ENCODE measurements at places on chromosomes 2 and 18.
A peak's percentile ranks its signal among the peaks of the same experiment; 100 is the strongest.

GRCh38 chr2:239791526-239792404, 233.4 kb downstream of the NDUFA10 start:
- DNase-seq: no peak

- no peak for DNase-seq
Observed at GRCh38 chr2:28199995-28200679, 192.5 kb upstream of the FOSL2 start.

DNA sequence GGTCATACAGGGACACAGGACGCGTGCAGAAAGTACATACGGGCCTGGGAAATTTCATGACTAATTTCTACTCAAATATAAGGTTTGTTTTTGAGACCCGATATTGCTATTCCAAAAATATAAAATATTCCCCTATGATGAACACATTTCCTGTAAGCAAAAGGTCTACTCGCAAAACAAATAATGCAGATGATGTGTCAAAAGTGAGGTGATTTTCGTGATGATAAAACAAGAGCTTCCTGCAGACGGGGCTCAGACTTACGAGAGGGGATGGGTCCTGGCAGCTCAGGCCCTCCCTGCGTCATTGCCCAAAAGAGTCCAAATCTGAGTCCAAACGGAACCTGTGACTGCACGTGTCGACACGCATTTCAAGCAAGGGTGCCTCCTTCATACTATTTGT, 62.7 kb downstream of the MBP start:
- DNase-seq: no peak

DNA sequence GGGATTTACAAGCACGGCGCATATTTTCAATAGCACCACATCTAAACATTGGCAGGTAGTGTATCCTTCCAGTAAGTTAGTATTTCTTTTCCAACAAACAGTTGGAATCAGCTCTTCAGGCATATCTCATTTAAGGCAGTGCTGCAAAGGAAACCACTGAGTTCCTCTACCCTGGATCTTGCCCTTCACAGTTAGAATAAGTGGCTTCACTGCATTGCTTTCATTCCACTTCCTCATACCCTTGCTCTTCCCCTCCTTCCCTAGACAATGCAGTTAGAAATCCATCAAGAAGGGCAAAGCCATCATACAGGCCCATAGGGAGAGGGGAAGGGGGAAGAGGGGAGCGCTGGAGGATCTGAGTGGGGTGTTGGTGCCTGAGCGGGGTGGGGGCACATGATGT, 173.7 kb downstream of the FBXO15 start:
- DNase-seq: no peak

GRCh38 chr2:211103989-211104388, 547.6 kb downstream of the CPS1 start:
- no peak for DNase-seq

GRCh38 chr2:164937864-164938401, 17.4 kb downstream of the SLC38A11 start:
- no peak for DNase-seq

GRCh38 chr2:119860924-119861323, 101.2 kb downstream of the PTPN4 start:
- no peak for DNase-seq

DNA sequence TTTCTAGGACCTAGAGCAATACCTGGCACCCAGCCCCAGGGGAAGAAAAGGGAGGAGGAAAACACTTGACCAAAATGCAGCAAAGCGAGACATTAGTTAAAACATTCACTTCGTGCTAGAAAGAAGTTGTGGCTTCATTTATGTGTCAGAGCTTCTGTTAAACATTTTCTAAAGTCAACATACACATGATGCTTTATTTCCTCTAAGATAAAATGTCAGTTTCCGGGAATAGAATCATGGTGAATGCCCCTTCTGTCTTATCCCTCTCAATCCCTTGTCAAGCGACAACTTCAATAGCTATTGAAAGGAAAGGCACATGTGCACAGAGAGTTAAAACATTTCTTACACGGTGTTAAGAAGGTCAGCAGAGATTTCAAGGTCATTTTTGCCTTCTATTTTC, 404.6 kb upstream of the CWC22 start:
- no peak for DNase-seq

DNA sequence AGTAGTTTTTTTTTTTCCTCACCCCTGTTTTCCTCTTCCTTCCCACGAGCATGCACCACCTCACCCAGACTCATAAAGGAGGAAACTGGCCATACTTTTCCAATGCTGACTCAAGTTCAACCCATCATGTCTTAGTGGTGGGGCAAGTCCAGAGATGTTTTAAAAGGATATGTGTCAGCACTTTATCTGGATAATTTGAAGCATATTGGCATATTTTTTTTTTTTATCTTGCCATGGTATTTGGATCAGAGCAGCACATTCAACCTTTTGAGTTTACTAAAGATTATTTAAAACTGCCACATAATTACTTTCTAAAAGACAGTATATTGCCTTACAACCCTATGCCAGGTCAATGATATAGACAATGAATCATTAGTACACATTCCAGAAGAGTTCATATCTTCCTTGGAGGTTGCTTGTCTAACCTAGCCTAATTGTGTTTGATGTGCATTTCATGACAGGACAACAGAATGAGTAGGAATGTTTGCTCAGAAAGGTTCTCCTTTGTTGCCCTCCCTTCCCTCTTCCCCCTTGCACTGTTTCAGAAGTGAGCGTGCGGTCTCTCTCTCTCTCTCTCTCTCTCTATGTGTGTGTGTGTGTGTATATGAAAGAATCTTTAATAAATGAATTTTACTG, 950.7 kb upstream of the FAM98A start:
- no peak for DNase-seq

DNA sequence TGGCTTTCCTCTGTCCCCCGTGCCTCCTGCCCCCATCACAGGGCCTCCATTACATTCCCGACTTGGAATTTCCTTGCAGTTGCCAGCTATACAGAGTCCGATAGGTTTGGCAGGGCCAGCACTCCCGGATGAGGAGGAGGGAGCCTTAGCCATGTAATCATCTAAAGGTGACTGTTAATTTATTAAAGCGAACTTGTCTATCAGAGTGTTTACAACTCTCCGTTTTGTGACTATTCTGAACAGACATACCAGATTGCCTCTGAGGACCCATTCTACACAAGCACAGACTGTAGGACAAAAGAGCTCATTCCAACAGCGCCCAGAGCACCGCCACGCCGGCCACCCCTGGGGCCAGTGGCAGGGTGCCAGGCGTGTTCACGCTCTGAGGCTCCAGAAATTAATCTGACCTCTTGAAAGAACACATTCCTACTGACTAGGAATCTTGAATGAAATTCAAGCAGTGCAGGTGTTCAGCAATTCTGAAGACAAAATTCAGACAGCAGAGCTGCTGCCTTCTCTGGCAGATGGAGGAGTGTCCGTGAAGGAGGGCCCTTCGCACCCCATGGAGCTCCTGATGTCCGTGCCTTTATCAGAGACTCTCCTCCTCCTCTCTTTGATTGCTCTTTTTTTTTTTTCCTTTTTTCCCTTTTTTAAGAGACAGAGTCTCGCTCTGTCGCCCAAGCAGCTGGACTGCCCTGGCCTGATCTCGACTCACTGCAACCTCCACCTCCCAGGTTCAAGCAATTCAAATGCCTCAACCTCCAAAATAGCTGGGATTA, 58.1 kb upstream of the RALBP1 start:
- peak; percentile 77 for DNase-seq

- no peak for DNase-seq
Observed at GRCh38 chr2:83565181-83565580, 893.9 kb downstream of the SUCLG1 start.

- DNase-seq: no peak
Observed at GRCh38 chr2:240928476-240929363, 22.6 kb downstream of the CROCC2 start.
